Jurkat, Clone E6-1 (cell line): ENCODE measurements at places on chromosomes 2 and 18.

DNA sequence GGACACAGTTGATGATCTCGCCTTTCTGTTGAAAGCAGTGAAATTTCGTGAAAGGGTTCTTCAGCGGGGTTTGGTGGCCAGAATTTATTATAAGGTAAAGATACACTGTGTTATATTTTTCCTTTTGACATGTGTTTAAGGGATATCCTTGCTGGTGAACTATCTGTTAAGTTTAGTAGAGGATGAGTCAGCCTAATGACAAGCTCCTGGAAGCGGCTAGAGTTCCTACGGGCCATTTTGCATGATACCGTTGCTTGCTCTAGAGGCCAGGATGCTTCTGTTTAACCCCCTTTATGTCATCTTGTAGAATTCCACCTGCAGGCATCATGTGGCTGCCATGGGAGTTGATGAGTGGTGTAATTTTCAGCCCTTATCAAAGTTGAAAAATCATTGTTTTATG is 124.8 kb upstream of the BCL2L11 start:
- no peak for DNase-seq

GRCh38 chr18:35245719-35246317 is 5.0 kb downstream of the ZNF397 start:
- DNase-seq, result no peak

- DNase-seq, result no peak
Observed at GRCh38 chr18:10946058-10946457, 203.3 kb downstream of the PIEZO2 start.

- no peak for DNase-seq
Observed at GRCh38 chr2:232269867-232270266, 108.7 kb upstream of the ALPP start.

- DNase-seq, result no peak
Observed at GRCh38 chr2:66874411-66874810, 439.5 kb downstream of the MEIS1 start.

GRCh38 chr2:122101319-122101718 is 345.9 kb downstream of the TSN start:
- DNase-seq, result no peak

- DNase-seq, result no peak
Observed at GRCh38 chr2:207975921-207976320, 49.4 kb downstream of the PLEKHM3 start.

DNA sequence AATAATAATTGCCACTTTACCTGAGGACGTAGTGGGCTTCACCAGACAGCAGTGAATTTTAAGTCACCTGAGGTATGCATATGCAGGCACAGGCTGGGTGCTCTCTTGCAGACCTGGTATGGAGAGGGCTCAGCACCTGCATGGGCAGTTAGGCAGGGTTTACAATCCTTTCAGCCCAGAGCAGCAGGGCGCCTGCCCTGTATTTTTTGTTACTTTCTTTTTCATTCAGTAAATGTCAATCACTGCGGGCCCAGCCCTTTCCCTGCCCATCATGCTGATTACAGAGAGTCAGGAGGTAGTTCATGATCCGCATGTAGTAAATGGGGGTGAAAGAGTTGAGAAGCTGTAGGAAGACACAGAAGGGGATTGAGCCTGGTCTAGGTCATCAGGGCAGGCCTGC is 147.0 kb upstream of the ALPP start:
- no peak for DNase-seq

- no peak for DNase-seq
Observed at GRCh38 chr2:200985799-200986198, 22.3 kb upstream of the ORC2 start.

GRCh38 chr18:41553716-41554115 is 401.3 kb upstream of the PIK3C3 start:
- no peak for DNase-seq

GRCh38 chr18:54284981-54285785 is 15.9 kb downstream of the POLI start:
- no peak for DNase-seq

DNA sequence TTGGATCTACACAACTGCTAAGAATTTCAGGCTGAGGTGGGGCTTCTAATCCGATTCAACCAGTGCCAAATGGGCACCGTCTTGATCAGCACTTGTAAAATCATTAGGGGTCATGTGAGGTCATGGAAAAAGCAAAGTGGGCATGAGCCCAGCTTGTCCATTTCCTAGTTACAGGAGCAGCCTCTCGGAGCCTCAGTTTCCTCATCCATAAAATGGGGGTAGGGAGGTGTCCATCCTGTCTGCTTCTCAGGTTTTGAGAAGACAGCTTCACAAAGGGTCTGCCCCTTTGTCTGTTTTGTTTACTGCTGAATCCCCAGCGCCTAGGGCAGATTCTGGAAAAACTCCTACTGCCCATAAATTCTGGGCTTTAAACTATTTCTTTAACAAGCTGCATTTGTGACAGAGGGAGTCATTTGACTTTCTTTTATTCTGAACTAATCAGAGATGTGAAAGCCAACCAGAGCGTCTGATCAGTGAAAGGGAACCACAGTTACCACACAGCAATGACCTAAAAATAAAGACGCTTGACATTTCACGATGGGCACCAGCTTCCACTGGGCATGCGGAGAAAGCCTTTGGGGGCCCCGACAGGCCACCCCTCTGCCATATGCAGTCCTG is 38.9 kb downstream of the DNMT3A start:
- no peak for DNase-seq

DNA sequence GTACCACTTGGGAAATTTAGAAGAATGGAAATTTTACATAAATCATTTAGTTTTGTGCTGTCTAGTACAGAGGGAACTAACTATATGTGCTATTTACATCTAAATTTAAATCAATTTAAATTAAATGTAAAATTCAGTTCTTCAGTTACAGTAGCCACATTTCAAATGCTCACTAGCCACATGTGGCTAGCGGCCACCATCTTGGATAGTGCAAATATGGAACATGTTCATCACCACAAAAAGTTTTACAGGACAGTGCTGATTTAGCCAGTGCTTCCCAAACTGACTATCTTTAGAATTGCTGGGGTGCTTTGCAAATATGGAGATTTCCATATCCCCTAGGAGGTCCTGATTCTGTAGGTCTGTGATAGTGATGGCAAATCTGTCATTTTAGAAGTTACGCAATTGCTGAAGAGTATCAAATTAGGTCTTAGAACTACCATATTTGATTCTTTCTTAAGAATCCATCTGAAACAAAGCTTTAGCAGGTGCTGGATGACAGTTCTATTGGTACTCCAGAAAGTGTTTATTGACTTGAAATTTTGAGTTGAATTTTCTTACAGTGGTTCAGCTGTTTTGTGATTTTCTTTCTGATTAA is 12.8 kb downstream of the EHBP1 start:
- DNase-seq, result no peak

DNA sequence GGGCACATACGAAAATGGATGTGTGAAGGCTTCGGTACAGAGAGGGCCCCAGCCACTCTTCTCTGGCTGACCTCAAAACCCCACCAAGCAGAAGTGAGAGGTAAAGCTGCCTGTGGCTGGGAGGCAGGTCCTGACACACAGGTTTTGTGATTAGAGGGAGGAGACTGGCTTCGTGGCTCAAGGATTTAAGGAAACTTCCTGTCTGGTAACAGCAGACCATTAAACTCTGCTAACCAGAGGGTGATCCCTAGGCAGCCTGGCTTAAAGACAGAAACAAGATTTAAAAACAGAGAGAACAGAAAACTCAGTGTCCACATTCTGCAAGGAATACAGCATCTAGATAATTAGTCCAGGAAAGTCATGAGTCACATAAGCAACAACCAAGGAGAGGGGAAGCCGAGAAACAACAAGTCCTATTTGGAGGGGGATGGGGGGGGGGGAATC is 101.9 kb downstream of the NFATC1 start:
- DNase-seq, result no peak

DNA sequence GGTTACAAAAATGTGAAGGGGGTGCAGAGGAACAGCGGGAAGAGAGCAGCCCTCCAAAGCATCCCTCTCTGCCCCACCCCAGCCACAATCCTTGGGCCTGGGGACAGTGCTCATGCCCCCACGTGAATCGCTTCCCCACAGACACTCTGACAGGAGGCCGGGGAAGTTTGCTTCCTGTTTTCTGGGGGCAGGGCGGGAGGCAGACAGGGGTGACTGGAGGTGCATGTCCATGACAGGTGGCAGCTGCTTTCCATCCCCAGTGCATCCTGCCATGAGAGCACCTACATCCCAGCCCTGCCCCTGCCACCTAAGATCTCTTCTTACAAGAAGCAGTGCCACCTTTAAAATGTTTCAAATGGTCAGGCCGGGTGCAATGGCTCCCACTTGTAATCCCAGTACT is 47.2 kb upstream of the UBE2F start:
- no peak for DNase-seq

DNA sequence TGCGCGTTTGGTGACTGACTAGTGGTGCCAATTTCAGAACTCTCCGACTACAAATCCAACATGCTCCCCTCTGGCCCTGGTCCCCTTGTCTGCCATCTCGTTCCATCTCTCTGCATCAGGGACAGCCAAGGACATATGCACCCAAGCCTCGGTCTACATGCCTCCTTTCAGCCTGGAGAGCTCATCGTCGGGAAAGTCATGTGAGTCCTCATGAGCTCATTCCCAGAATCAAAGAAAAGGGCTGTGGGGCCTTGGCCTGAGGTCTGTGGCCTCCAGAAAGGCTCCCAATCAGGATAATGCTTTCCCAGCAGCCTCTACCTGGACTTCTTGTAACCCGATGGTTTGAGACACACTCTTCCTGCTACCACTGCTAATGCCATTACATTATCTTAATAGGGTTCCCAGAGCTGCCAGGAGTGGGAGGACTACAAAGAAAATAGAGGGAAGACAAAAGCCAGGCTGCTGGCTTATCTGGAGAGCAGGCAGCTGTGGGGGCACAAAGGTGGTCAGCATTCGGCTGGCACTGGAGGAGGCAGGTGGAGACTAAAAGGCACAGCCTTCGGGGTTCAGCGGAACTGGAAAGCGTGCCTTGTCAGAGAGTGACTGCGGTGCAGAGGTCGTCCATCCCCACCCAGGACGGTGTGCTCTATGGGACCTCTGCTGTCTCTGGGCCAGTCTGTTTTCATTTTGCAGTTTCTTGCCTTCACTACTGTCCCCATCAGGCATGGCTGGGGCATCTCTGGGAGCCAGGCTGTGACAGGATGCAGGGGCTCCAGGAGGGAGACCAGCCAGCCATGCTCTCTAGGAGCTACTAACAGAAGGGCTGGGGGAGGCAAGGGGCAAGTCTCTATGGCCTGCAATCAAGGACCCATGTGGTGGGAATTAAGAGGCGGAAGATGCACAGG is 104.4 kb upstream of the SMAD2 start:
- DNase-seq, result no peak
